ENCODE measurements at places on chromosomes 16 and 17. TPM values are rescaled to one million over a fixed set of nuclear protein-coding genes. Genes with fewer than 3 reads are reported as not detected.
A peak's percentile ranks its signal among the peaks of the same experiment; 100 is the strongest.

Gene AKAP10
- polyA plus RNA-seq = 23.5 TPM

DNA sequence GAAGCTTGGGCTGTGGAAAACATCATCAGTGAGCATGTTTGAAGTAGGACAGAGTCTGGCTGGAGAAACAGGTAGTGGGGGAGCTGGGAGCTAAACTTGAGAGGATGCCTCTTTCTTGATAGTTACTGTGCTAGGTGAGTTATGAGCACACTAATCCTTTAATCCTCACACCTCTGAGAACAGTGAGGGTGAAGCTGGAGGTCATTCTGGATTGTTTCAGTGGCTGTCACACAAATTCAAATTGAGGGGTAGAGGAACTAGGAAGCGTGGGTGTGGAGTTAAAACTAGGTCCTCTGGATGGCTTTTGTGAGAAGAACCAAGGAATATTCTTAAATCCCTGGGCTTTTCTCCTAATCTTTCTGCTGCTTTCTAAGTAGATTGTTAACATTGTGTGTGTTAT, 3.3 kb downstream of the AKAP1 start:
- H3K4me1 ChIP-seq = peaks cover 22% of the 10 kb centered on the region
- no peaks in the 10 kb centered on the region for H3K36me3 ChIP-seq
- no peak for DNase-seq
- H3K27me3 ChIP-seq = no peaks in the 10 kb centered on the region

Gene KRT27
- not detected for polyA plus RNA-seq

Gene SLC6A2
- polyA plus RNA-seq = not detected

Gene KRT40
- not detected for polyA plus RNA-seq

GRCh38 chr17:65670667-65671371, 109.4 kb upstream of the AXIN2 start:
- H3K36me3 ChIP-seq = no peaks in the 10 kb centered on the region
- no peak for DNase-seq
- H3K4me3 ChIP-seq = no peak overlapping the region
- H3K4me1 ChIP-seq = no peaks in the 10 kb centered on the region
- no peak overlapping the region for H3K27ac ChIP-seq
- H3K27me3 ChIP-seq = no peaks in the 10 kb centered on the region

Gene C17orf100
- 4.7 TPM for polyA plus RNA-seq

Gene USP32
- 2.6 TPM for polyA plus RNA-seq

DNA sequence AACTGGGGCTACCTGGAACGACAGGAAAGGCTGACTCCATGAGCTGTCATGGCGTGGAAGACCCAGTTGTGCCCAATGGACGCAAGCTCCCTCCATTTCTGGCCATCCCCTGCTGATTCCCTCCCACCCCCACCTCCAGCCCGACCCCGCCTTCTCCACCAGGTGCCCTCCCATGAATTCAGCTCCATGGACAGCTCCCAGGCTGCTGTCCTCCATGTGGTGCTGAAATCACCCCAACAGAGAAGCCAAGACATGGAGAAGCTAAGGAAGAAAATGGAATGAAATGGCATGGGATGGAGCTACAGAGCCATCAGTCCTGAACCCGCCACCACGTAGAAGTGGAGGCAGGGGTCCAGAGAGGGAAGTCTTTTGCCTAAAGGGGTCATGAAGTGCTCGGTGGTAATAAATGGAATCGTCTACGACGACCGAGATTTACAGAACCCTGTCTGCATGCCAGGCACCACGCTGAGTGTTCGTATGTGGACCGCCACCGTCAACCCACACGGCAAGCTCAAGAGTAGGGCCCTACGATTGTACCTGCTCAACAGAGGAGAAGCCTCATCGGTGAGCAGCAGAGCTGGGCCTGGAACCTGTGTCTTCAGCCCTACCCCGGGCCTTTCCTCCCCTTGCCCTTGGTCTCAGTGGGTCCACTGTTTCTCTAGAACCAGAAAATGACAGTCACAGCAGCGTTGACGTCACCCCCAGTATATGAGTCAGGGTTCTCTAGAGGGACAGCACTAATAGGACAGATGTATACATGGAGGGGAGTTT, 9.3 kb upstream of the ZC3H18 start:
- no peak overlapping the region for H3K4me3 ChIP-seq
- H3K27me3 ChIP-seq = no peaks in the 10 kb centered on the region
- no peak for DNase-seq
- H3K27ac ChIP-seq = no peak overlapping the region
- no peaks in the 10 kb centered on the region for H3K36me3 ChIP-seq
- H3K4me1 ChIP-seq = peaks cover 4% of the 10 kb centered on the region

Gene KAT2A
- polyA plus RNA-seq = 5.9 TPM

Gene EVPL
- polyA plus RNA-seq = not detected

GRCh38 chr17:63275318-63275970, 170.7 kb downstream of the CYB561 start:
- no peaks in the 10 kb centered on the region for H3K36me3 ChIP-seq
- H3K4me1 ChIP-seq = no peaks in the 10 kb centered on the region
- DNase-seq = no peak
- H3K27me3 ChIP-seq = no peaks in the 10 kb centered on the region
- H3K27ac ChIP-seq = no peak overlapping the region

Gene ZNF469
- polyA plus RNA-seq = 0.01 TPM

Gene SOST
- polyA plus RNA-seq = not detected

Gene KRTAP4-3
- polyA plus RNA-seq = not detected

Gene VPS4A
- polyA plus RNA-seq = 41.2 TPM

Gene SMIM36
- not detected for polyA plus RNA-seq

DNA sequence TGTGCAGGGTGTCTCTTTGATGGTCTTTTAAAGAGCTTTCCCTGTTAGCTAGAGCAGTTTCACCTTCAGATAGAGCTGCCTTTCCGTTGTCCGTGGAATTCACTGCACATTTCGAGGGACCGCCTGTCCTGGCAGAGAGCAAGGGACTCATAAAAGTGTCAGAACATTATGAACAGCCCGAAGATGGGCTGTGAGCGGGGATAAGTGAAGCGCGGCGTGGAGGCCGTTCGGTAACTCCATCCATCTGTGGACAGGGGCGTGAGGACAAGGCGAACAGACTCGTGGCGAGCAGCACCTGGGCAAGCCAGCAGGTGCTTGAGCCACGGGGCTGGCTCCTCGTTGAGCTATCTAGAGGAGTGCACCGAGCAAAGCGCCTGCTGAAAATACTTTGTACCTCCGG, 371.2 kb downstream of the MAF start:
- H3K27ac ChIP-seq = no peak overlapping the region
- H3K4me1 ChIP-seq = no peaks in the 10 kb centered on the region
- H3K4me3 ChIP-seq = no peak overlapping the region
- no peaks in the 10 kb centered on the region for H3K27me3 ChIP-seq
- H3K36me3 ChIP-seq = no peaks in the 10 kb centered on the region

GRCh38 chr17:82217530-82218204, 5.0 kb upstream of the CCDC57 start:
- H3K4me3 ChIP-seq = no peak overlapping the region
- no peaks in the 10 kb centered on the region for H3K27me3 ChIP-seq
- H3K27ac ChIP-seq = no peak overlapping the region
- no peak for DNase-seq

GRCh38 chr16:72905581-72905980, 142.3 kb downstream of the ZFHX3 start:
- DNase-seq = no peak
- H3K36me3 ChIP-seq = no peaks in the 10 kb centered on the region
- no peak overlapping the region for H3K4me3 ChIP-seq
- H3K4me1 ChIP-seq = no peaks in the 10 kb centered on the region

DNA sequence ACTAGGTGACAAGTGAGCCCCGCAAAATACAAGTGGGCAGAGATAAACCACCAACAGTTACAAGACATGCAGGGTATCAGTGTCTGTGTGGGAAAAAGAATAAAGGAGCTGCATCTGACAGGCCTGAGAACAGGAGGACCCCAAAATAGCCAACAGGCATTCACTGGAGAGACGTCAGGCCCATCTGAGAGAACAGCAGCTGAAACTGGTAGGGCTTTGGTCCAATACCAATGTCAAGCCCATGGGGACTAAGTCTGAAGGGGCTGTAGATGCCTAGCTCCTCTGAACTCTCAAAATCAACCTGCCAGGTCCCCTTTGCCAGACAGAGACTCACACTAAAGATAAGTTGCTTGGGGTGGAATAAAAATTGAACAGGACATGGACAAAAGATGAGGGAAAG, 30.5 kb upstream of the TANC2 start:
- no peak overlapping the region for H3K27ac ChIP-seq
- no peaks in the 10 kb centered on the region for H3K4me1 ChIP-seq
- H3K4me3 ChIP-seq = no peak overlapping the region
- no peak for DNase-seq
- H3K27me3 ChIP-seq = no peaks in the 10 kb centered on the region
- H3K36me3 ChIP-seq = no peaks in the 10 kb centered on the region

DNA sequence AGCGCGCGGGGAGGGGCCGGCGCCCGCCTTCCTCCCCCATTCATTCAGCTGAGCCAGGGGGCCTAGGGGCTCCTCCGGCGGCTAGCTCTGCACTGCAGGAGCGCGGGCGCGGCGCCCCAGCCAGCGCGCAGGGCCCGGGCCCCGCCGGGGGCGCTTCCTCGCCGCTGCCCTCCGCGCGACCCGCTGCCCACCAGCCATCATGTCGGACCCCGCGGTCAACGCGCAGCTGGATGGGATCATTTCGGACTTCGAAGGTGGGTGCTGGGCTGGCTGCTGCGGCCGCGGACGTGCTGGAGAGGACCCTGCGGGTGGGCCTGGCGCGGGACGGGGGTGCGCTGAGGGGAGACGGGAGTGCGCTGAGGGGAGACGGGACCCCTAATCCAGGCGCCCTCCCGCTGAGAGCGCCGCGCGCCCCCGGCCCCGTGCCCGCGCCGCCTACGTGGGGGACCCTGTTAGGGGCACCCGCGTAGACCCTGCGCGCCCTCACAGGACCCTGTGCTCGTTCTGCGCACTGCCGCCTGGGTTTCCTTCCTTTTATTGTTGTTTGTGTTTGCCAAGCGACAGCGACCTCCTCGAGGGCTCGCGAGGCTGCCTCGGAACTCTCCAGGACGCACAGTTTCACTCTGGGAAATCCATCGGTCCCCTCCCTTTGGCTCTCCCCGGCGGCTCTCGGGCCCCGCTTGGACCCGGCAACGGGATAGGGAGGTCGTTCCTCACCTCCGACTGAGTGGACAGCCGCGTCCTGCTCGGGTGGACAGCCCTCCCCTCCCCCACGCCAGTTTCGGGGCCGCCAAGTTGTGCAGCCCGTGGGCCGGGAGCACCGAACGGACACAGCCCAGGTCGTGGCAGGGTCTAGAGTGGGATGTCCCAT, 232.8 kb downstream of the SEC14L1 start:
- peak; percentile 65 for DNase-seq
- no peaks in the 10 kb centered on the region for H3K36me3 ChIP-seq
- peak overlapping the region; percentile 95 for H3K4me3 ChIP-seq
- peak overlapping the region; percentile 68 for H3K27ac ChIP-seq

- no peak overlapping the region for H3K4me3 ChIP-seq
- H3K4me1 ChIP-seq = peaks cover 6% of the 10 kb centered on the region
- H3K27ac ChIP-seq = no peak overlapping the region
- H3K36me3 ChIP-seq = no peaks in the 10 kb centered on the region
Observed at GRCh38 chr17:37506678-37507077, 17.0 kb downstream of the DUSP14 start.

Gene NPB
- polyA plus RNA-seq = not detected

- H3K4me1 ChIP-seq = no peaks in the 10 kb centered on the region
- no peak for DNase-seq
- H3K4me3 ChIP-seq = no peak overlapping the region
- peaks cover 3% of the 10 kb centered on the region for H3K27me3 ChIP-seq
- H3K36me3 ChIP-seq = no peaks in the 10 kb centered on the region
Observed at GRCh38 chr17:51597345-51597744, 337.0 kb downstream of the UTP18 start.

Gene GRB7
- polyA plus RNA-seq = not detected
